ENCODE measurements at places on chromosomes 11 and 22.

DNA sequence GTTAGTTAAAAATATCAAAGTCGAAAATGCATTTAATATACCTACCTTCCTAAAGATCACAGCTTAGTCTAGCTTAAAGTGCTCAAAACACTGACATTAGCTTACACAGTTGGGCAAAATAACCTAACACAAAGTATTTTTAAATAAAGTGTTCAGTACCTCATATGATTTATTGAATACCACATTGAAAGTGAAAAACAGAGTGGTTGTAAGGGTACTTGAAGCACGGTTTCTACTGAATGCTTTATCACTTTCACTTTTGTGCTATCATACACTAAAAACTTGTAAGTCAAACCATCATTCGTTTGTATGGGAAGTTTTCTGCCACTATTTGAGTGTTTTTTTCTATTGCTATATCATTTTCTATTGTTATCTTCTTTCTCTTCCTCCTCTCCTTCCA is 36.6 kb downstream of the ZBTB44 start:
- no peak for DNase-seq

- no peak for DNase-seq
Measured at GRCh38 chr11:134079317-134079716, 10.4 kb downstream of the JAM3 start.

DNA sequence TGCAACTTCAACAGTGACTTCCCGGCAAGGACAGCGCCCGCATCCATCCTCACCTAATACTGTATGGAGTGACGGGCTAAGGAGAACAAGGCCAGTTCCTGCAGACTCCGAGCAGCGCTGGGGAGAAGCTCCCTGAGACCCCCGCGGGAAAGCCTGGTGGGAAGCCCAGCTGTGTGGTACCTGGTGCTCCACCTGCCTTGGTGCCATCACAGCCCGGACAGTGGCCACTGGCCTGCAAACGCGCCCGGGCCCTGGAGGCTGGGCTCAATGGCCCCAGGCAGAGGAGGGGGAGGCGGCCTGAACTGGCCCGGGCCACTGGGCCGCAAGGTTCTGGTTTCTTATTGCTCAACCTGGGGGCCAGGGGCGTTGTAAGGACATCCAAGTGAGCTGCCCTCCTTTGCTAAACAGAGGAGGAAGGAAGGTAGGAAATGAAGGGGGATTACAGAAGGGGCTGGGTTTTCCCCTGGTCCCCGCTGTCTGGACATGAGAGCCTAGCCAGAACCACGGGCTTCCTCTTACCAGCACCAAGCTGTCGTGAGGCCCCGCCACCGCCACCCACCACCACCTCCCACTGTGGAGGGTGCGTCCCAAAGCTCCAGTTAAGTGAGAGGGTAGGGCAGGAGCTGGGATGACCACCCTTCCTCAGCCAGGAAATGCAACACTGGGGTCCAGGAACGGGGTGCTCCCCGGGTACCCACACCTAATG is 8.5 kb upstream of the CDC42BPG start:
- DNase-seq: no peak

GRCh38 chr22:35834061-35834460 is 116.4 kb downstream of the APOL5 start:
- DNase-seq: no peak

DNA sequence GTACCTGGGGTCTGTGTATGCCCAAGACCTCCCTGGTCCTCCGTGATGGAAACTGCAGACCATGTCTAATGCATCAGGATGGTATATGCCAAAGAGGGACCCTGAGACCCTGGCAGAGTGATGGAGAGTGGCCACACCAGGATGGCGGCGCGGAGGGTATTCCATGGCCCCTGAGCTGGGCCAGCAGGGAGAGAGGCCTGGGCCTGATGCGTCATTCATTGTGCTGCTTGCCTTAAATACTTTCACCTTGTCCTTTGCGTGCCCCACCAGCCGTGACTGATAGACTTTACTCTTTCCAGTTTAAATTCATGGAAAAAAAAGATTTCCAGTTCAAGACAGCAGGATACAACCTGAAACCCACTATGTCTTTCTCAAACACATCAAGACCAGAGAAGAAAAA is 5.6 kb upstream of the NDUFV1 start:
- DNase-seq: no peak

GRCh38 chr11:12841946-12842630 is 167.0 kb upstream of the RASSF10 start:
- DNase-seq: no peak

- DNase-seq: no peak
Measured at GRCh38 chr11:128294001-128294670, 293.2 kb downstream of the ETS1 start.

DNA sequence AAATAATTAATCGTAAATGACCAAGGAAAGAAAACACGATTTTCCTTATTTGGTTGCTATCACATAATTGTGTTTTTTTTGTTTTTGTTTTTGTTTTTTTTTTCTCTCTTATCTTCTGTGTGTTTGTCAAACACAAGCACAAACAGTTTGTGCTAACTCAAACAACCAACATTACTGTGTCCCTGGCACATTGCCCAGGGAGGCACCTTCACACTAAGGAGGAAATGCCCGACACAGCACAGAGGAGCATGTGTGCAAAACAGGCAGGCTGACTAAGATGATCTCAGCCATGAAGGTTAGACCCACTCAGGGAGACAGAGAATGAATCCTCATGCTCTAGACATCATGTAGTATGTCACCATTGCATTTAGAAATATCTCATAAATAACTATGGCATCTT is 130.1 kb downstream of the SOX6 start:
- no peak for DNase-seq

DNA sequence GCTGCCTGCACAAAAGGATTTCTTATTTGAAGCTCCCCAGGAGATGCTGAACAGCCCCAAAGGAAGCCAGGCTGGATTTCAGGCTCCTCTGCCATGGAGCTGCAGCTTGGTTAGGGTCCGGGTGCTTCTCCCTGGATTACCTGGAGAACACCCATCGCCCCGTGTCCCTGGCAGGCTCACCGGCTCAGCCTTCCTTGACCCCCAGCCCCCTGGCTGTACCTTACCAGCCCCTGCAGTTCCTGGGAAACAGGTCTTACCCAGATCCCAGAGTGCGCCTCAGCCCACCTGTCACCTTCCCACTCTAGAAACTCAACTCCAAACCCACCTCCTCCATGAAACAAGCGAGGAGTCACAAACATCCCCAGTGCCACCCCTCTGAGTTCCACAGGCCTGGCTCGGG is 45.3 kb upstream of the CD5 start:
- DNase-seq: no peak

DNA sequence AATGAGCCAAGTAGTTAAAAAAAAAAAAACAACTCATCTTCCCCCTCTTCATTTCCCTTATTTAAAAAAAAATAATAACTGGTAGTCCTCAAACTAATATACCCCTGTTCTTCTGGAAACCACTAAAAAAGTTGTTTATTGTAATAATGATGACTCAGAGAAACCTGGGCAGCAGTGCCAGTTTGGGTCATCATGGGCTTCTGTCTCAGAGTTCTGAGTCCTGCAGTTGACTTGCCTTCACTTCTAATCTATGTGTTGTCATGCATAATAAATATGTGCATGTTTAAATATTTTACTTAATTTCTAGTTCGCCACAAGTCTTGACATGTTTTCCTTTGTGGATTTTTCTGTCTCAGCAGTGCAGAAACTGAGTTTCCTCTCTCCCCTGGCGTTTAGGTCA is 46.8 kb downstream of the PPP2R1B start:
- no peak for DNase-seq

DNA sequence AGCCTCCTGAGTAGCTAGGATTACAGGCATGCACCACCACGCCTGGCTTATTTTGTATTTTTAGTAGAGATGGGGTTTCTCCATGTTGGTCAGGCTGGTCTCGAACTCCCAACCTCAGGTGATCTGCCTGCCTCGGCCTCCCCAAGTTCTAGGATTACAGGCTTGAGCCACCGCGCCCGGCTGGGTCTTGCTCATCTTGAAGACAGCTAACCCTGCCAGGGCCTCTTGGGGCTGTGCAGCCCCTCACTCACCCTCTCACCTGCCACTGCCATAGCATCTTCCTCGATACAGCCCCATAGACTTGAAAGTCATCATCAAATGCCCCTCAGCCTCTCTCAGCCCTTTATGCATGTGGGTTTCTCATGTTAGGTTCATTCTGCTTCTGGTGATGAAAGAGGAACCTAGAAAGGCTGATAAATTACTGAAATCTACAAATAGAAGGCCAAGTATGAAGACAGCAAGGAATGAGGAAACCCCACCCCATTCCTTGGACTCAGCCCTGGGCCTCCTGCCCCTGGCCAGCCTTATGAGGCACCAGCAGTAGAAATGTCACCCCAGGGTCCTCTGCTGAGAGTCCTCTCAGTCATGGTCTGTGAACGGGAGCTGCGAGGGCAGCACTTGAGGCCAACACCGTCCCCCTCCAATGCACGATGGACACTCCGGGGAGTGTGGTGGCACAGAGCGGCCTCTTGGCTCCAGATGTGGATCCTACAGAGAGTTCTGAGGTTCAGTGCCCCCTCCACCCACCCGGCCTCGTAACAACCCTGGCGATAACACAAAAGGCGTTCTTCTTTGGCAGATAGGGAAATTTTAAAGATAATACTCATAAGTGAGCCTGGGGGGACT is 24.8 kb downstream of the SCGB1A1 start:
- no peak for DNase-seq

DNA sequence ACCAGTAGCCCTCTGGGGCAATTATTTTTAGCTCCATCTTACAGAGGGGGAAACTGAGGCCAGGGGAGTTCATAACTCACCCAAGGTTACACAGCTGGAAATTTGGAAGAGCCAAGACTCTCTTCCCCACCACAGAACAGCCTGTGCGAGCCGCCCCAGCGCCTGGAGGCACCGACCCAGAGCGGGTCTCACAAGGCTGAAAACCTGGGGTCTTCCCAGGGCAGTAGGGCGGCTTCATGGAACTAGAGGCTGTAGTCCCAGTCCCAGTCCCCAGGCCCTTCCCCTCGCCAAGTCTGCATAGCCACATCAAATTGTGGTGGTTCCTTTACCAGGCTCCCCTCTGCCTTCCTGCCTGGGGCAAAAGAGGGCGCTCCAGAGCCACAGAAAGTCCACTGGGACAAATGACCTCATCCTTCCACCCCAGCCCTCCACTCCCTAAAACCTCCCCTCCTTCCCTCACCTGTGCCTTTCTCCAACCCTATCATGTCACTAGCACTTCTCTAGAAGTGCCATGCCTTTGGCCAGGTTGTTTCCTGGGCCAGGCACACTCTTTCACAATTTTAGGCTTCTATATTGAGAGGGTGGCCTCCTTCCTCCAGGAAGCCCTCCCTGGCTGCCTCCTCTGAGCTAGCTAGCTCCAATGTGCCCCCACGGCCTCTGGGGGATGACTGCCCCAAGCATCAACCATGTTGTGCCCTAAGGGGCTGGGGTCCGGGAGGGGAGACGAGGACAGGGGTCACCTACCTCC is 15.2 kb upstream of the CDC42EP1 start:
- no peak for DNase-seq

GRCh38 chr11:42709216-42709615 is 602.6 kb upstream of the API5 start:
- no peak for DNase-seq

DNA sequence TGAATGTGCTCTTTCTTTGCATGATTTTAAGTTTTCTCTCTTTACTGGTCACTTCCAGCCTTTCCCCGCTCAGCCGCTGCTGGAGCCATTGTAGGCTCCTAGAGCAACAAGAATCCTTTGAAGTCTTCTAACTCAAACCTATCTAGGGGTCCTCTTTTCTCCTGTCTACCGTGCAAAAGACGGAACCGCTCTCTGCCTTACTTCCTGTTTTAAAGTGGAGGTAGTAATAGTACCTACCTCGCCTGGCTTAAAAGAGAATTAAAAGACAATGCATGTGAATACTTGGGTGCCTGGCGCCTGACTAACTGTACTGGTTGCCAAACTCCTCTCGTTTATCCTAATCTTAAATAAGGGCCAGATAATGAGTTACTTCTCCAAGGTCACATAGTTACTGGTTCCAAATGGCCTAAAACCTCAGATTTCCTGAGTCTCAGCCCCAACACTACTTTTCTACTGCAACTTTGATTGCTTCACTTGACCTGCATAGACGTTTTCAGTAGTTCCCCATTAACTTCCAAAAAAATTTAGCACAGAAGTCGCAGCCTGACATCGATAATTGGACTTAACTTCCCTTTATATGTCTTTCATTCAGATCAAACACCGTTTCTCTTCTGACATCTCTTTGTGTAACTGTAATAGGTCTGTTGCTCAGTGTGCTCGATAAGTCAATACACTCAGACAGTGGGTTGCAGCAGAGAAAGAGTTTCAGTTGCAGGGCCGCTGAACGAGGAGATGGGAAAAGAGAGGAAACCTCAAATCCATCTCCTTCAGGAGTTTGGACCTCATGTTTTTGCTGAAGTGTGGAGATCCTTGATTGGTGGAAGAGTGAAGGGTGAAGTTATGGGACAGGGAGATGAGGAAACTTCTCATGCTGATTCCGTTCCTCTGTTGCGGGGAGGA is 891 bp downstream of the SAMM50 start:
- no peak for DNase-seq

- no peak for DNase-seq
Measured at GRCh38 chr11:38131535-38131934, 1533.5 kb upstream of the RAG2 start.

GRCh38 chr22:37232140-37232998 is 11.7 kb downstream of the RAC2 start:
- DNase-seq: no peak

All from cortex of kidney (tissue), 1 donor.